Cerebellum (tissue), 4 donors: ENCODE measurements at places on chromosomes 12 and 14. TPM values are rescaled to one million over a fixed set of nuclear protein-coding genes. Genes with fewer than 3 reads are reported as not detected.

Gene ERP29
- total RNA-seq: 26.3 TPM

DNA sequence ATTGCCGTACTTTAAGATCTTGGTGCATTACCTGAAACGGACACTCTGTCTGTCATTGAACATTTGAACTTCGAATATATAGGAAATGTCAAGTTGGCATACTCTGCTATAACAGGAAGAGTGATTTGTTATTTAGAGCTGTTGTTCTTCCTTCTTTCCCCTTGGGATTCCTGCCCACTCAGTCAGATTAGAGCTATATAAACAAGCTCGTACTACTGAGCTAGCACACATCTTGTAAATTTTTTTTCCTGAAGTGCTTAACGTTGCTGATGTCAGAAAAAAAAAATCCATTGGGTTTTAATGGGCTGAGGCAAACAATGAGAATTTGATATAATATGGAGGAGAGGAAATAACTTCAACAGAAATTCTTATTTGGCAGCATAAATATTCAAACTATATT is 26.8 kb downstream of the RGS6 start:
- DNase-seq: no peak

- DNase-seq: no peak
These were observed 9.2 kb upstream of the PNMA1 start for GRCh38 chr14:73723406-73723796.

- no peak for DNase-seq
These were observed 711.9 kb upstream of the TMEM132C start for GRCh38 chr12:127555071-127555470.

DNA sequence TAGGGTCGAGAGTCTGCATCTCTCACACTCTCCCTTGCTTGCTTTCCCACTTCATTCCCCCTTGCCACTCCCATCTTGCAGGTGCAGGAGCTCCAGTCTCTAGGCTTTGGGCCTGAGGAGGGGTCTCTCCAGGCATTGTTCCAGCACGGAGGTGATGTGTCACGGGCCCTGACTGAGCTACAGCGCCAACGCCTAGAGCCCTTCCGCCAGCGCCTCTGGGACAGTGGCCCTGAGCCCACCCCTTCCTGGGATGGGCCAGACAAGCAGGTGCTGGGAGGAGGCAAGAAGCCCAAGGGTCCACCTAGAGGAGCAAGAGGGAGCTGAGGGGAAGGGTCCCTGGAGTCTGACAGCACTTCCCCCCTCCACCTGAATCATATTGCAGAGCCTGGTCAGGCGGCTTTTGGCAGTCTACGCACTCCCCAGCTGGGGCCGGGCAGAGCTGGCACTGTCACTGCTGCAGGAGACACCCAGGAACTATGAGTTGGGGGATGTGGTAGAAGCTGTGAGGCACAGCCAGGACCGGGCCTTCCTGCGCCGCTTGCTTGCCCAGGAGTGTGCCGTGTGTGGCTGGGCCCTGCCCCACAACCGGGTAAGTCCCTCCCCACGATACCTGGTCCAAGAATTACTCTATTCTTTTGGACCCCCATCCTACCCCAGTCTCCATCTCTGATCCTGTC is 4.2 kb downstream of the RNF31 start:
- DNase-seq: no peak
